ENCODE measurements at places on chromosomes 4 and X. TPM values are rescaled to one million over a fixed set of nuclear protein-coding genes. Genes with fewer than 3 reads are reported as not detected.

DNA sequence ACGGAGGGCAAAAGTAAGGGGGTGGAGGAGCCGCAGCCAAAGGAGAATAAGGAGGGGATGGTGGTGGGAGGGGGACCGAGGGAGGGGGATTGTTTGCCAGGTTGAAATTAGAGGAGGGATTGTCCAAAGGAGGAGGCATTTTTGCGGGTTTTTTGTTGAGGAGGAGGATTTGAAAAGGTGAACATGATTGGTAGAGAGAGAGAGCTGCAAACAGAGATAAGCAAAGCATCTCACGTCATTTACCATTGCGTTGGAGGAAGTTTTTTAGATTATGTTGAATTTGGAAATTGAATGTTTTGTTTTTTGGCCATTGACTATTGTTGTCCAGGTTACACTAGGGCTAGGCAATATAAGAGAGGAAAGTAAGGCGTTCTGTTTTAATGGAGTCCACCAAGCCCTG is 54.5 kb upstream of the ABCB7 start:
- no peak for DNase-seq

DNA sequence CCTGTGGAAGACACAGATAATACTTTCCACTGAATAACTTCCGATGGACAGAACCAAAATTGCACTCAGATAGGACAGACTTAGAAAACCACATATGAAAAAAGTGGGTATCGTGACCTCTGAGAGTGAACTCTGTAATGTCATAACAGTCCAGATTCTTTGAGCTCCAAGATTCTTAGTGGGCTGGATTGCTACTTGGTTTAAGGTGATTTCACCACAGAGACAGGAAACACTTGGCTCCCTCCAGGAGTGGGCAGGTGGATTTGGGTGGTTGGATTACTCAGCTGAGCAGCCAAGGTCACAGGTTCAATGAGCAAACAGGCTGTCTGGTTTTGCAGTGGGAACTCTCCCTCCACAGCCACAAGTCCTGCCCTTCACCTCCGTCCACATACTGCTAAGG is 126.0 kb downstream of the AFAP1 start:
- no peak for DNase-seq

DNA sequence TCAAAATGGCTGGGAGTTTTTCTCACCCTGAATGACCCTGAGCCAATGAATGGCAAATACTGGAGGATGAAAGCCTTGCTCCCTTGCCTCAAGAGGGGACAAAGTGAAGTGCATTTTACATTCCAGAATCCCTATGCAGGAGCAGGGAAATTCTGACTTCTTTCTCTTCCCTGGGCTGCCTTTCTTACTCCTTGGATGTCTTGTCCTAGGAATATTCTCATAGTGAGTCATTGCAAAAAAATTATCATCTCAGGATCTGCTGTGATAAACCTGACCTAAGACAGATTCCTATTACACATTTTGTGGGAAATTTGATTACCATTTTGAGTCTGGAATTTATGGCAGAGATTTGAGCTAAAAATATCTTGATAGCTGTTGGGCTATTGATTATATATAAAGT is 199.9 kb downstream of the TMA16 start:
- DNase-seq, result no peak

DNA sequence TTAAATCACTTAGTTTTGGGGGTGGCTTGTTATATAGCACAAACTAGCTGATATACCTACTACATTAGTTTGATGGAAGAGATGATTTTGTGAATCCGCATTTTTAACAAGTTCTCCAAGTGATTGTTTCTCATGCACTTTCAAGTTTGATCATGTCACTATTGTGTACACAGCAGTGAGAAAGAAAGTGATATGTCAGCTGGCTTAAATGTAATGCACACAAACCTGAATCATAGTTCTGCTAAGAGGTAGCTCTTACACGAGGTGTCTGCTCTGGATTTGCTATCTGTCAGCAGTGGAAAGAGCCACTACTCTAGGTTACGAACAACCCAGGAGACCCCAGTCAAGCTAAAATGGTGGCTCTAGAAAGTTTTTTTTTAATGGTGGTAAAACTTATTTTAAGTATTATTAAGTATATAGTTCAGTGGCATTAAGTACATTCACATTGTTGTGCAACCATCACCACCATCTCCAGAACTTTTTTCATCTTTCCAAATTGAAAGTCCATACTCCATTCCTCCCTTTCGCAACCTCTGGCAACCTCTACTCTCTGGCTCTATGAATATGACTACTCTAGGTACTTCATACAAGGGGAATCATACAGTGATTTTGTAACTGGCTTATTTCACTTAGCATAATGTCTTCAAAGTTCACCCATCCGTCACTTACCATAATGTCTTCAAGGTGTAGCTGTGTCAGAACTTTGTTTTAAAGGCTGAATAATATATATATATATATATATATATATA is 147.3 kb downstream of the HS6ST2 start:
- DNase-seq, result no peak

DNA sequence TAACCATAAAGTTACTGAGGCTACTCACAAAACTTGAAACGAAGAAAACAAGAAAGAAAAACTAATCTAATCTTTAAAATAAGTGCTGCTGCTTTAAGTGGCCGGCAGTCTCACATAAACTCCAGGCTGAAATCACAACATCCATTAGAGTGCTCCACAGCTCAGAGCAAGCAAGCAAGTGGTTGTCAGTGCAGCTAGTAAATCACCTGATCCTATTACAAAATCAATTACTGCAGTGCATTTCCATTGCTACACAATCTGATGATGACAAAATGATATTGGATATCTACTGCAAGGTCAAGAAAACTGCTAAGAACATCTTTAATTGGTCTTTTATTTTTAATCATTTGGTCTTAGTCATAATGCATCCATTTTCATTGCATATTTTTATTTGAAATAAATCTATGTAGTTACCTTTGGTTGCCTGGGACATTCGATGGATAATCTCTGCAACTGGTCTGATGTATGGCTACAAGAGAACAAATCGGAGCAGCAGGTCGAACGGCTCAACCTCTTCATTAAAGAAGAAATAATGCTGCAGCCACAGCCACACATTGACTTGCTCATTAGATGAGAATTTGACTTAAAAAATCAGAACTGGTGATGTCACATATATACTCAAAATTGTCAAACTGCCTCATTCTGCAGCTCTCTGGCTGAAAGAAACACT is 87.7 kb downstream of the FBXW7 start:
- no peak for DNase-seq

DNA sequence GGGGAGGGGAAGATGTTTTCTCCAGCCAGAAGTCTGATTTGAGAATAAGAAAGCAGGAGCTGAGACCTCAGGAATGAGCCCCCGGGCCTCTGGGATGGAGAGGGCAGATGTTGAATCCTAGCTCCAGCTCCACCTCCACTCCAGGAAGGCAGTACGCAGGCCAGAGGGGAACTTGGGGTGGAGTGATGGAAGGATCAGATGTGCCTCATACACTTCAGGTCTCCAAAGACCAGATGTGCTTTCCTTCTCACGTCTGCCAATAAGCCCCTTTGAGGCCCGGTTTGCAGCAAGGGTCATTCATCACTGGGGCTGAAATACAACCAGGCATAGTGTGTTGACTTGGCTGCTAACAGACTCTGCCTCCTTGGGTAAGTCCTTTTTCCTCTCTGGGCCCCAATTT is 28.1 kb downstream of the STARD8 start:
- DNase-seq, result peak; percentile 41

DNA sequence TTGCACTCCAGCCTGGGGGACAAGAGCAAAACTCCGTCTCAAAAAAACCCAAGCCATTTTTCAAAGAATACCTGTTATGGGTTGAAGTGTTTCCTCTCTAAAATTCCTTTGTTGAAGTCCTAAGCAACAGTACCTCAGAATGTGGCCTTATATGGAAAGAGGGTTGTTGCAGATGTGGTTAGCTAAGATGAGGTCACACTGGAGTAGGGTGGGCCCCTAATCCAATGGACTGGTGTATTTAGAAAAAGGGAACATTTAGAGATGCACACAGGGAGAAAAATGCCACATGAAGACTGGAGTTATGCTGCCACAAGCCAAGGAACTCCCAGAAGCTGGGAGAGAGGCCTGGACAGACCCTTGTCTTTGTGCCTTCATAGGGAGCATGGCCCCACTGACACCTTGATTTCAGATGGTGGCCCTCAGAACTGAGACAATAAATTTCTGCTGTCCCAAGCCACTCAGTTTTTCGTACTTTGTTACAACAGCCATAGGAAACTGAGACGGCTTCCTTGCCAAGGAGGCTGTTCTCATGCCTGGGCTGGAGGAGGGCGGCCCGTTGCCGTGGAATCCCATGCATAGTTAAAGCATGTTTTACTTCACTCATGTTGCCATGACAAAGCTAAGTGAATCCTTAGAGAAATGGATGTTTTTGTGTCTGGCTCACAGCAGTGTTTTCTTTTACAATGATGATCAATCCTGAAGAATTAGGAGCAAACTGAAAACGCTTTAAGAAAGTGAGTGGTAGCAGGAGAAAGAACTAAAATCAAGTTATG is 16.5 kb downstream of the TRAPPC2 start:
- peak; percentile 75 for DNase-seq

- no peak for DNase-seq
These were observed 65.6 kb downstream of the UBA6 start for GRCh38 chr4:67635331-67635730.

The RTL5 gene
- 7.3 TPM for total RNA-seq

DNA sequence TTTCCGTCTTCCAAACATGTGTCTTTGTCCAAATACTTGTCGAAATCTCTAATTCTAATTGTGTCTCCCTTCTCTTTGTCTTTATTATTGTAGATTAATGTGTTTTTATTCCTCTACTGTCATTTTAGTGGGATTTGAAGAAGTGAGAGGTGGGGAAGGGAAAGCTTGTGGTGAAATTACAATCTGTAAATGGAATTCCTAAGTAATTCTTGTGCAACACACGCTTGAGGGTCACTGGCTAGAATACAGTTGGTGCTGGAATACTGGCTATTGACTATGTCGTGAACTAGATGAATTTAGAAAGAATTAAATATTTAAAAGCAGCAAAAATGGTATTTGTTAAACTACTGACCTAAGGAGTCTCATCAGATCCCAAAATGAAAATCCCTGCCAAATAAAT is 10.7 kb upstream of the FNIP2 start:
- DNase-seq, result no peak

The ARMCX1 gene
- total RNA-seq, result 133 TPM

GRCh38 chr4:89434364-89434988 is 126.9 kb upstream of the GPRIN3 start:
- peak; percentile 67 for DNase-seq

The TMEM31 gene
- not detected for total RNA-seq

DNA sequence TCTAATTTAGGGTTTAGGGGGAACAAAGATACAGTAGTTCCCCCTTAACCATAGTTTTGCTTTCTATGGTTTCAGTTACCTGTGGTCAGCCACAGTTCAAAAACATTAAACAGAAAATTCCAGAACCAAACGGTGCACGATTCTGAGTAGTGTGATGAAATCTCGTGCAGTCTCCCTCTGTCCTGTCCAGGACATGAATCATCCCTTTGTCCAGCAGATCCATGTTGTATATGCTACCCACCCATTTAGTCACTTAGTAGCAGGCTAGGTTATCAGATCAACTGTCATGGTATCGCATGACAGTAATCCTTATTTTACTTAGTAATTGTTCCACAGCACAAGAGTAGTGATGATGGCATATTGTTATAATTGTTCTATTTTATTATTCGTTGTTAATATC is 556.1 kb downstream of the IL1RAPL1 start:
- DNase-seq, result no peak

- no peak for DNase-seq
These were observed 430.6 kb downstream of the DTHD1 start for GRCh38 chr4:36712013-36712412.

DNA sequence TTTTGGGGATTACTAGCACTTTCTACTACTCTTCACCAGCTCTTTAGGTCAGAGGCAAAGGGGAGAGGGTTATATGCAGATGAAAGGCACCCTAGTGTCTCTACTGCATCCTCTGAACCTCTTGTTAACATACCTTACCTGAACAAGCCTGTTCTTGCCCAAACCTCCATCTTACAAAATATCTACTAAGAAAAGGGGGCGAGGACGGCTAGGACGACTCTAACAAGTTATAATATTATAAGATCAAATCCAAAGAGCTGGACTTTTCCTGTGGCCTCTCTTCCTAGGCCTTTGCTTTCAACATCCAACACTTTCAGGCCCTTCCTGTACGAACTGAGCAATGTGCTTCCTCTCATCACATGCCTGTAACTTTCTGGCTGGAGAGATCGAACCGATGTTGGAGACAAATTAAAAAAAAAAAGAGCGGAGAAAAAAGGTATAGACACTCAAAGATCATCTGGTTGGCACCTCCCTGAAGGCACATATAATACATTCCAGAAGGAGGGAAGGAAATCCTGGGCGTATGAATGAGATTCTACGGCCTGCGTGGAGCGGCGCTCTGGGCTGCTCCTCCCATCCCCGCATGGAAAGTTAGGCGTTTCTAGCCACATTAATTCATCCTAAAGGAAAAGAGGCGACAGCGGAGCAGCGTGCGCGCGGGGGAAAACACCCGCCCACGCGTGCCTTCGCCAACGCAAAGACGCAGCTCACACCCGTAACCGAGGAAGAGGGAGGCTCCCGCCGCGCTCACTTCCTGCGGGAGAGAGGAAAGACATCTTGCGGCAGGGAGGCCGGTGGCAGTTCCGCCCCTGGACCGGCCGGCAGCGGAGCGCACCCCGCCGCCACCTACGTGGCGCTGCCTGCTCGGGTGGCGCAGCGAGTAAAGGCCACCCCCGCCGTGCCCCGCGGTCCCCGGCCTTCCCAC is 808 bp downstream of the PRDM5 start:
- DNase-seq, result peak; percentile 82

DNA sequence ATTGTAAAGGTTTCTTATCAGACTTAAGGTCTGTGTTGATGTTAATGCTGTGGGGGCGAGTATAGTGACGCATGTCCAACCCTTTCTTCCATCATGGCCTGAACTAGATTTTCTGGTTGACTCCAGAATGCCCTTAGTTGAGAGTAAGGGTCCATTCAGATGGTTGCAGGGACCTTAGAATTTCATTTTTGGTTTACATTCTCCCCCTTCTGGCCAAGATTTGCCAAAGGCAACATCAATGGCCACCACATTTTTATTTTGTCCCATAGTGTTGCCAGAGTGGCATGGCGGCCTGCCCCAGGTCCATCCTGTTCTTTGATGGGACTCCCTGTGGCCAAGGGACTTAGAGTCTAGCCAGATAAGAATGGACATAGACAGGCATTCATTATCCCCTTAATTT is 368.5 kb downstream of the GPM6A start:
- DNase-seq, result no peak

DNA sequence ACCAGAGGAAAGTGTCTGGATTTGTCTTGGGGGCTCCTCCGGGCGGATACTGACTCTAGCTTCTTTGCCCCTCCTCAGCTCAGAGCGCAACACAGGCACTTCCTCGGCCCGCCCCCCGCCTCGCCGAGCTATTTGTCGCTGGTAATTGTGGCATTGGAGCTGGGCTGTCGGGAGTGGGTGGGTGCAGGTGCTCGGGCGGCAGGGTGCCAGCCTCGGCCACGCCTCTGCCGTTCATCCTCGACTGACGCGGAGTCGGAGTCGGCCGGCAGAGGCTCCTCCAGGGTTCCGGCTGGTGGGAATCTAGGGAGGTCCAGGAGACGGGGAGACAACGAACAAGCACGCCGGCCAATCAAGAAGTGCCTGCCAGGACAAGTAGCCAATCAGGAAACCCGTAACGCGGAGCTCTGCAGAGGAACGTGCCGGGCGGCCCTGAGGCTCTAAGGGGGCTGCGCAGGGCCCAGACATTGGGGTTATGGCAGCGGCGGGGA is 3.9 kb upstream of the SYN1 start:
- peak; percentile 83 for DNase-seq

The MXRA5 gene
- 103 TPM for total RNA-seq

Measured in tongue (tissue), 3 donors.